NT2/D1 (cell line): ENCODE measurements at places on chromosomes 16 and 17.

GRCh38 chr16:86625821-86626220 lies 47.5 kb downstream of the FOXL1 start:
- DNase-seq = no peak

GRCh38 chr16:87620201-87620495 lies 17.8 kb downstream of the JPH3 start:
- no peak for DNase-seq

DNA sequence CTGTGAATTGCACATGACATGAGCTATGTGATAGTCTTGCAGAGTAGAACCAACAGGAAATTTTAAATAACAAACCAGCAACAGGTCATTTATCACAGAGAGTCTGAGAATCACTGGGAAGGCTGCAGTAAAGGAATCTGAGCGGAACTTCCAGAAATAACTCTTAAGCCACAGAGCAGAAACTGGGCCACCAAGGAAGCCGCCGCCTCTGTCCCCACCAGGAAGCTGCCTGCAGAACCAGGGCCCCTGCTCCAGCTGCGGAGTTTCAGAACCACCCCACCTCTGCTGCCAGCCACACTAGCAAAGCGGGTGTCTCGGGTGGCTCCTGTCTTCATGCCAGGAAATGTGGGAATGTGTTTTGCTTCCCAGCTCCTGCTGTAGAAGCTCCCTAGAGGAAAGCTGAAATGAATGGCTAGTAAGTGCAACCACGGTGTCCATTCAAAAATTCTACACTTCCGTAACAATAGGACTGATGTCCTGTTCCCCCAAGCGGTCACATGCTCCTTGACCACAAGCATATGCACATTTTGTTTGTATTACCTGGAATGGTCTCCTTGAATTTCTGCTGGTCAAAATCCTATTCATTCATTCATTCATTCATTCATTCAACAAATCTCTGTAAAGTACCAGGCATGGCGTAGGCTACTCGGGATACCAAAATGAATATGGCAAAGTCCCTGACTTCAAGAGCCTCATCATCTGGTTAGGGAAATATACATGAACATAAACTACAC lies 7.7 kb upstream of the ITPRIPL2 start:
- no peak for DNase-seq

GRCh38 chr16:28326881-28327610 lies 34.7 kb downstream of the SBK1 start:
- DNase-seq = peak; percentile 35

DNA sequence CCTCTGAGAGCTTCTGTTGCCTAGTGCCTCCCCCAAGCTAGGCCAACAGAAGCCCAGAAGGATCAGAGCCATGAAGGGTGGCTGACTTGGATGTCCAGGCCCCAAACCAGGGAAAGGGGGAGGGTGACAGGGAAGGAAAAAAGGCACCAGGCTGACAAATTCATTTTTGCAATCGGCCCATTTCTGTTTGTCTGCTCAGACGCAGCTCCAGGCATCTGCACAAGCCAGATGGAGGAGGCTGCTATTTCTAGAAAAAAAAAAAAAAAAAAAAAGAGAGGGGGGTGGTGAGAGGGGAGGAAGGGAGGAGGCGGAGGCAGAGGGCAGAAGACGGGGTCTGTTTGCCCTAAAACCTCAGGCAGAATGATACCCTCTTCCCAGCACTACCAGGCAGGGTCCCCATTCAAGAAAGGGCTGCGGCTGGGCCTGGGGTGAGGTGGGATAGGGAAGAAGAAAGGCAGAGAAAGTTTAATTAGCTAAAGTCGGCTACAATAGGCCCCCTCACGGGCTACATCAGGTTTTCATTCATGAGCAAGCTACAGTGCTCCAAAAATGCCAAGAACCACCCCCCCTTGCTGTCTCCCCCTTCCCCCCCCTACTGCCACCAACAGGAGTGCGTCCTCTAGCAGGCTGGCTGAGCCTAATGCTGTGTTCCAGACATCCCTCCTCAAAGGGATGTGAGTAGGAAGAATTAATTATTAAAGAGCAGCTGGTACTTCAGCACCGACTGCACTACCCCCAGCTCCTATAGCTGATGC lies 2.4 kb downstream of the HDAC5 start:
- DNase-seq = no peak

DNA sequence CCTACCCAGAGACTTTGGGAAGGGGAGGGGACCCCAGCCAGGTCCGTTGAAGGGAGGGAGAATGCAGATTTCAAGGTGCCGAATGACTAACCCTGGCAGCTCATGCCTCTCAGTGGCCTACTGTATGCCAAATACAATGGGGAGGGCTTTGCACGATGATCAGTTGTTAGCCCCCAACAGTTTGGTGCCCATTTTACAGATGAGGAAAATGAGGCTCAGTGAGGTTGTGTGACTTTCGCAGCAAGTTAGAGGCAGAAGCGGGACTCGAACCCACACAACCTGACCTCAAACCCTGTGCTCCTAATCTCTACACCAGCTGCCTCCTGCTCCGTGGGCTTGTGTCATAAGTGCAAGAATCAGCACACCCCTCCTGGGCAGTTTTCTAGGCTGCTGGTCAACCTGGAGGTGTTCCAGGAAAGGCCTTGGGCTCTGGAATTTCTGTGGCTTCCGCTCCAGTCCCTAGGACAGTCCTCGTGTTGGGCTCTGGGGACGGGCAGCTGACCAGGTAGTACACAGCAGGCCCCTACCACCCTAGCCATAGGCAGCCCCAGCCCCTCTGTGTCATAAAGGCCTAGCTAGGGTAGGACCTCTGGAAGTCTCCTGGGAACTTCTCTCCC lies 11.9 kb upstream of the NAGPA start:
- DNase-seq = no peak

DNA sequence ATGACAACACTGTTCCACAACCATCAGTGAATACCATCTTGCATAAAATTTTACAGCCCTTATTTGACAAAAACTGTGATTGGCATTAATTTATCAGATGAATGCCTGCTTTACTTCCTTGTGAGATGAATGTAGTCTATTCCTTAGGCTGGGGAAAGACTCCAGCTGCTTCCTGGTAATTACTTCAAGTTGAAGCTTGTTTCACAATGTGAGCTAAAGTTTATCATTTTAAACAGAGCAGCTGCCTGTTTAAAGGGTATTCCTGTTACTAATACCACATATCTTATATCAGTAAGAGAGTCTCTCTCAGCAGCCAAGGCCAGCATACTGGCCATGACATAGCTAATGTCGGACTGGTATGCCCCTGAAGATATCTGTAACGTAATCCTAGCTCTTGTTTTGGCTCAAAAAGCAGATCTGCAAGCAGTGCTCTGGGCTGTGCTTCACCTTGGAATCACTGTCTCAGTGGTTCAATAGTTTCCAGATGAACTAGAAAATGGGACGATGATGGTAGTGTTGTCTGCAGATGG lies 13.2 kb upstream of the ARL2BP start:
- no peak for DNase-seq

GRCh38 chr17:64634218-64634617 lies 27.9 kb downstream of the SMURF2 start:
- DNase-seq = no peak

GRCh38 chr16:30018731-30019158 lies 4.3 kb upstream of the C16orf92 start:
- DNase-seq = no peak

- DNase-seq = no peak
These were observed 2.5 kb downstream of the RPL13 start for GRCh38 chr16:89562939-89563338.

GRCh38 chr16:57694725-57695679 lies at the start of gene DRC7:
Gene DRC7, plus strand, starts transcription at chr16:57694806. Its CDS starts 3,144 bp downstream, at chr16:57697950.
- DNase-seq = peak; percentile 64

GRCh38 chr17:76784926-76785325 lies 47.0 kb downstream of the MFSD11 start:
- no peak for DNase-seq

DNA sequence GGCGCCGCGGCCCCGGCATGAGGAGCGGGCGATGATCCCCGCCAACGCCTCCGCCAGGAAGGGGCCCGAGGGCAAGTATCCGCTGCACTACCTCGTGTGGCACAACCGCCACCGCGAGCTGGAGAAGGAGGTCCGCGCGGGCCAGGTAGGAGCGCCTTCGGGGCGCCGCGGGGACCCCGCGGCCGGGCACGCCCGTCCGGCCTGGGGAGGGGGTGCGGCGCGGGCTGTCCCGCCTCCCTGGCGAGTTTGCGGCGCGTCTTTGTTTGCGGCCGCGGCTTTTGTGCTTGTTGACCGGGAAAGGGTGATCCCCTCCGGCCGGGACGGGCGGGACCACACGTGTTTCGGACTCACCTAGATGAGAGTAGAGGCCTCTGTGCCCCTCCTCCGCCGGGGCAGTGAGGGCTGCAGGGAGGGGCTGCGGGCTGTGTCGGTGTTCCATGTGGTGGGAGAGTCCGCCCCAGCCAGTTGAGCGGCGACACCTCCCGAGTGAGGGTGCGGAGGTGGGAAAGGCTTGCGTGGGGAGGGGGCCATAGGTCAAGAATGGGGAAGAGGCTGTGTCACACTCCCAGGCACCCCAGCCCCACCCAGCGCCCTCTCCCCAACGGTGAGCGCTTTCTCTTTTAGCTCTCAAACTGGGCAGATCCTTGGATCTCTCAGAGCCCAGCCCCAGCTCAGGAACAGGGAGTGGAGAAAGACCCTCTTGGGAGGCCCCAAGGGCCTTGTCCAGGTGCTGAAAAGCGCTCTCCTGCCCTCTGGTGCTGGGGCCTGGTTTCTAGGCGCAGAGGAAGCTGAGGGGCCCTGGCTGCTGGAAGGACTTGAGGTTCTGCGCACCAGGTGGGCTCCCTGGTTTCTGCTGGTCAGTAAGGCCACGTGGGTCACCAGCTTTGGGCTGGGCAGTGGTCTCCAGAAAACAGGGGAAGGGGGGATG lies 923 bp downstream of the ANKRD13B start:
- DNase-seq = no peak

GRCh38 chr16:51312363-51313150 lies 161.5 kb upstream of the SALL1 start:
- no peak for DNase-seq

DNA sequence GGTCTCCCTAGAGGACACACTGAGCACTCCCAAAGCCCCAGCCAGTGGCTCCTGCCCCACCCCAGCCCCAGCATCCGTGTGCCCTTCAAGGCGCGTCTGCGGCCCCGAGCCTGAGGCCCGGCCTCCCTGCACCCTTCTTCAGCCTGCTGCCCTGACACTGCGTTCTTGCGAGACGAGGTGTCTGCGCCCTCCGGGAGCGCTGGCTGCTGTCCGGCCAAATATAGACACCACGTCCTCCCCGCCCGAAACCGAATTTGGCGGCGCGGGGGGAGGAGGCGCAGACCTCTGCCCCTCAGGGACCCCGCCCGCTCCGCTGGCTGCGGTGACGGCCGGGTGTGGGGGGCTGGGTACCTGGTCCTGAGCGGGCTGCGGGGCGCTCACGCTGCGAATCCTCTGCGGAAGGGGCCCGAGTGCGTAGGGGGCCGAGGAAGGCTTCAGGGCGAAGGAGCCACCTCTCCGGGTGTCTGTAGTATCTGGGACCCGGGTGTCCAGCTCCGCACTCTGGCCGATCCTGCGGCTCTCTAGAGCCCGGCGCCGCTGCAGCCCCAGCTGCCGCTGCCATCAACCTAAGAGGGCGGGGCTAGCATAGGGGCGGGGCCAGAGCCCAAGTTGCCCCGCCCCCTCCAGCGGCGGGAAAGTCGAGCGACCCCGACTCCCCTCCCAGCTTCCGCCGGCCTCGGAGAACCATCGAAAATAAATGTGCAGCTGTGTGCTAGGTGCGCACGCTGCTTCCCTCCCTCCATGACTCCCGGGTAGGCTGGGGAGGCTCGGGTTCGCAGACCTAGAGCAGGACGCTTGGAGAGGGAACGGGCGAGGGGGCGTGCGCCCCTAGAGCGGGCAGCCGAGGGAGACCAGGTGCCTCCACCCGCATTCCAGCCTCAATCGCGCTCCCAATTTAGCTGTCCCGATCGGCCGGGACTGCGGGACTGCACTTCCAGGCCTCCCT lies at the start of gene CORO6:
Gene CORO6, minus strand, starts transcription at position 576 of the 946 bp plus-strand sequence. CDS start 1,491 bp downstream, outside the sequence.
- DNase-seq = peak; percentile 48

GRCh38 chr16:15593235-15593634 lies 49.7 kb downstream of the MARF1 start:
- no peak for DNase-seq
